Eye (tissue), 1 donor: ENCODE measurements at places on chromosomes 1 and 21.
A peak's percentile ranks its signal among the peaks of the same experiment; 100 is the strongest.

- DNase-seq, result peak; percentile 48
These were observed 2.4 kb downstream of the KRTAP10-2 start for GRCh38 chr21:44548922-44549321.

DNA sequence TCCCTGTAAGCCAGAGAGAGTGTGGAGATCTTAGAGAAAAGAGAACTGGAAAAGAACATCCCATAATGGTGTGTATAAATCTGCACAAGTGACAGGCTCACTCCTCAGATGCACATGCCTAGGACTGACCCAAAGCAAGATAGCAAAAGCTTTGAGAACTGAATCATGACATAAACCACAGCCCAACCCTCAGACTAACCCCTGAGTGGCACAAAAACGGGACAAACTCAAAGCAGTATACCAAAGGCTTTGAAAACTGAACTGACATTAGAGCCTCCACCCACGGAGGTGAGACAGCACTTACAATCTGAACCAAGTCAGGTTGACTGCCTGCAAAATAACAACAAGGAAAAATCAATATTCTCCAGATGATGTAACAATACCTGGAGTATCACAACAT, 70.8 kb downstream of the TIAM1 start:
- no peak for DNase-seq

DNA sequence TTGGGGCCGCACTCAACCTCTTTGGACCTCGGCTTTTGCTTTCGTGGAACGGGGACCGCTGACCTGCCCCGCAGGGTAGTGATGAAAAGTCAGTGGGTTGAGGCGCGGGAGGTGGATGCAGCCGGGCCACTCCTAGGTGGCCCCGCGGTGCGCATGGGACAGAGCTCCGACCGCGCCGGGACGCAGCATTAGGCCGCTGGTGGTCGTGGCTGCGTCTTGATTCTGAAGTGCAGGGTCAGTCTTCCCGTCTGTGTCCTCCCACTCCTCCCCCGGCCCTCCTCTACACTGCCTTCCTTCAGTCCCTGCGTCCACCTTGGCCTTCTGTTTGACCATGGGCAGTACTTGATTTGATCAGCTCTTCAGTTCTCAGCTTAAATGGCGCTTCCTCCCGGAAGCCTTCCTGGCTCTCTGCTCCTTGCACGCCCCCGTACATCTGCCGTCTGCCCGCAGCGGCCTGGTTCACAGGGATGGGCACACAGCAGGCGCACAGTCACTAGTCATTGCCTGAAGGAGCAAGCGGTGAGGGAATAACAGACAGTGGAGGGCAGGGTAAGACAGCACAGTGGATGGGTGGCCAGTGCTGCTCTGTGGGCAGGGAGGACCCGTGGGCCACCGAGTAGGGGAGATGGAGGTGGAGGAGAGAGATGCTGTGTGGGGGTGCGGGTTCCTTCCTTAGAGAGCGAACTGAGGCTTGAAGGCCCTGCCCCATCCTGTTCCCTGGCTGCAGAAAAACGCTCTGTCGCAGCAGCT, 633 bp downstream of the THEMIS2 start:
- DNase-seq, result peak; percentile 27

DNA sequence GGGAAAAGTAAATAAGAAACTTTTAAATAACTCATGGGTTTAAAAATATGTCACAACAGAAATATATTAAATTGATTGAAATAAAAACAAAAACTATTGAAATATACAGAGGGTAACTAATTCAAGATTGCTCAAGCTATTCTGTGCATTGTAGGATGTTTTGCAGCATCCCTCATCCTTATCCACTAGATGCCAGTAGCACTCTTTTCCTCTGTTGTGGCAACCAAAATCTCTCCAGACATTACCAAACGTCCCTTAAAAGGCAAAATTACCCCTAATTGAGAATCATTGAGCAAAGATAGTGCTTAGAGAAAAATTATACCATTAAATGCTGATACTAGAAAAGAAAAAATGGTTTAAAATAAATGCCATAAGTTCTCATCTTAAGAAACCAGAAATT, 682.6 kb downstream of the RWDD3 start:
- peak; percentile 31 for DNase-seq

DNA sequence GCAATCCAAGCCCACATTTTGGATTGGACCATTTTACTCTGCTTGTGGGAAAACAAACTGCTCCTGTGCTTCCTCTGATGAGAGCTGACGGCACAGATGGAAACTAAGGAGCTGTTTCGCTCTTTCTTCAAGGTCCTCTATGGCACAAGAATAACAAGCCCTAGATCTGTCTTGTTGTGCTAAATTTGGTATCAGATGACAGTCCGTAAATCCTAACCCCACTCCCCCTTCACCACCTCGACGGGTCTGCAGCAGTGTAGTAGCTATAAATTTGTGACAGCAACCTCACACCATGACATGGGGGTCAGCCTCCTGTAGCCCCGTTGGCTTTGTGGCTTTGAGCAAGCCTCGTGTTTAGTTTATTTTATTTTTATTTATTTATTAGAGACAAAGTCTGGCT, 85.9 kb downstream of the ADSS2 start:
- no peak for DNase-seq

GRCh38 chr1:164602480-164603093, 43.6 kb downstream of the PBX1 start:
- peak; percentile 79 for DNase-seq
